ENCODE measurements at places on chromosomes 4 and X.

DNA sequence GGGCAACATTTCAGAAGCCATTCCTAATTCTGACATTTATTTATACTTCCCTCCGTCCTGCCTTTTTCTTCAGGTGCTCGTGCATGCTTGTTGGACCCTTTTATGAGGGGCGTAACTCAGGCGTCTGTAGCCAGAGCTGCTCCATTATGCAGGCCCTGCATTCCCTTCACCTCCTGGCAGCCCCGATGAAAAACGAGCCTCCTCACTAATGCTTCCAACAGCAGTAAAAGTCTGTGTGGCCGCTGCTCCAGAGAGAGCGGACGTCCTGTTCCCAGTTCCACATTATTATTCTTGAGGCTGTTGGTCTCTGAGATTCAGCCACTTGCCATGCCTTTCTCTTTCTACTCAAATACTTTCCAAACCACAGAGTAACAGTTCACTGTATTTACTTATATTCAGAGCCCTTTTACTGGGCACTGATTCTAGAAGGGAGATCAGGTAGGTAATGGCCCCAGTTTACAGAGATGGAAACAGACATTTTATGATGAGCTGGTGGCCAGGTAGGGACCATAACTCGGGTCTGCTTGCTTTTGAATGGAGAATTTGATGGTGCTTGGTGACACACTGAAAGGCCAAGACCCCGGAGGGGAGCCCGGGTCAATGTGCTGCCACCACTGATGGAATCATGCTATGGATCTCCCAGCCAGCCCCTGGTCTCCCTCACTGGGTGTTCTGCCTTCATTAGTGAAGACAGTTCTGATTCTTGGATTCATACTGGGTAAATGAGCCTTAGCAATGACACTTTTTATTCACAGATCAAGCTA is 101.0 kb downstream of the GATB start:
- DNase-seq = no peak

DNA sequence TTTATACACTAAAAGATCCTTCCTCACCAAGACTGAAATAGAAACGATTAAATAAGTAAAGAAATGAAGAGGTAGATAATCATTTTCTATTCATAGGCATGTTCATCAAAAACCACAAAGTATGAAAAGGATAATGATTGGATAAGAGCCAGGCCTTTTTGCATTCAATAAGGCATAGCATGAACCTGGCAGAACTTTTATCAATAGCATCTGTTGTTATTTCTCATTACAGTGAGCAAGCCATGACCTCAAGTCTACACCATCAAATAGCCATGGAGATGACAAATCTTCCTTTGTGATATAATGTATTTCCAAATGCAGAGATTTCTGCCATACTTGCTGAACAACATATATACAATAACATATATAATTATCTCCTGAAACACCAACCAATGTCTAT is 206.0 kb upstream of the SLC7A11 start:
- no peak for DNase-seq

- no peak for DNase-seq
Observed at GRCh38 chr4:86357608-86358007, 2.2 kb downstream of the MAPK10 start.

- DNase-seq = no peak
Observed at GRCh38 chrX:12405306-12405705, 267.0 kb downstream of the FRMPD4 start.

DNA sequence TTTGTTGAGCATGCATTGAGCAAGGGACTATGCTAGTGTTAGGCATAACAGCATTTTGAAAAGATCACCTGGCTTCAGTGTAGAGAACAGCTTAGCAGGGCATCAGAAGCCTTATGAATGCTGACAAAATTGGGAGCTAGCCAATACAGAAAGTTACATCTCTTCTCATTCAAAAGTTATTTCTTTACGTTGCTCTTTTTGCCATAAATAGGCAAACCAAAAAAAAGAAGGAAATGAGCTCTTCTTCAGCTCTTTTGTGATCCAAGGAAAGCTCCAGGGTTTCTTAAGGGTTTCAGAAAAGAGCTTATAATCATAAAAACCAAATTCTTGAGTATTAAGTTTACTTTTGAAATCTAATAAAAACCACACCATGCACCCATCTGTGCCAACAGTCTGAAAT is 35.2 kb upstream of the LNX1 start:
- DNase-seq = no peak

DNA sequence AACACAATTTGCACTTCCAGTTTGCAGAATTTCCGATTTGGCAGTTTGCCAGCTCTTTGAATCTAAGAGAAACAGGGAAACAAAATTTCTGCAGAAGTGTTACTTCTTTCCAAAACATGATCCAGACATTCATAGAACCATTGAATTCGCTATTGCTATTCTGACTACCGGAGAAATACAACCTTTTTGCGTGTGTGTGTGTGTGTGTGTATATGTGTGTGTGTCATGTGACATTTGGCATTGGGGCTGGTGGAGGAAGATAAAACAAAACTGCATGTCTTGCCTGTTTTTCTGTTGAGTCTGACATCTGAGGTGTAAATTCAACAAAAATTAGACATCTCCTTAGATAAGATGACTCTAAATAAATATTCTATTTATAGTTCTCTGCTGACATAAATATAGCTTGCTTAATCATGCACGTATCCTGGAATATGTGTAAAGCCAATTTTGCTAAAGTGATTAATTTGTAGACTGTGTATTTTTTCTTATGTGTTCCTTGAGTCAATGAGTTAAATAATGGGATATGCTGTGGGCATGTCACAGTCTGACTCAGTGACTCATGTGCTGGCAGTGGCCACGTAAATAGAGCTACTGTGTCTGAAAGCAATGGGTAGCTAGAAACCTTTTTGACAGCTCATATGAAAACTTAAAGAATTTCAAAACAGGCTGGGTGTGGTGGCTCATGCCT is 98.9 kb downstream of the HPGD start:
- peak; percentile 30 for DNase-seq

Measured in stimulated activated CD4-positive, alpha-beta T cell treated with anti-CD3 and anti-CD28 coated beads, Interleukin-1b, Interleukin-23, amount 100 ng/mL, for 48 hours (primary cell).